AG09319 (cell line): ENCODE measurements at places on chromosomes 3 and 15.

DNA sequence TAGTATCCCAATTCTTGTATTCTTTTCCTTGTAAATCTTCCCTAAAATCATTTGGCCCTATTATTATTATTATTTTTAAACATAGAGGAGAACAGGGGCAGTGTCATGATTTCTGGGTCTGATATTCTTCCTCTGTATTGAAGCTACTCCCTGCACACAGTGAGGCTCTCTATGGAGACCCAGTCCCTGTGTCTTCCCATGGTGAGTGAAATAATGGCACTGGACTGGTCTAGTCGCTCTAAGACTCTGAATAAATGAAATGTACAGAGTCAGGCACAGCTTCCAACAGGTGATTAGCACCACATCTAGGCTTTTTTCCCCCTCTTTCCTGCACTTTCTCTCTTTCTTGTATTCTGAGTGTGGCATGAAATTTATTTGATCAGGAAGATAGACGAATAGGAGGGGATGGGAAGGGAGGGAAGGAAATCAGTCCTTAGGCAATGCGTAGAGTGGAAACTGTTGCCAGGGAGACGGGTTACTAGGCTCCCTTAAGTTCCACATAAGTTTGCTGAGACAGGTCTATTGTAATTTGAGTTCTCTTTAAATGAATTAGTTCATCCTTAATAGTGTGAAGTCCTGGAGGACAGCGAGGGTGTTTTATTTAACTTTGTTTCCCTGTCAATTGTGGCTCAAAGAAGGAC is 49.0 kb upstream of the NDN start:
- DNase-seq: no peak

GRCh38 chr3:72630327-72630968 is 217.8 kb downstream of the SHQ1 start:
- DNase-seq: peak; percentile 53

DNA sequence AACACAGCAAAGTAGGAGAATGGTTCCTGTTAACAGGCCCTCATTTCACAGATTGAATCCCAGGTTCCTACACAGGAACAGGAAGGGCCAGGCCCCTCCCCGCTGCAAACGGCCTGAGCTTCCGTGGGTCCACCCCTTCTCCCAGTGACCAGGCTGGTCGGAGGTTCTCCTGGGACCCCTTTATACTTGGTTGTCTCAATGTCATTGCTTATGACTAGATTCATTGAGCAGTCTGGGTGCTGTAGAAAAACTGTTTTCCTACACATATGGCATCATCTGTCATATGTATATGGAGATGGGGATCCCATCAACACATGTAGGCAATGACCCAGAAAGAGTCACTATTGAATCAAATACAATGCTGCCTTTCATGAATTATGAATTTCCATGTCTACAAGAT is 3.8 kb downstream of the C3orf85 start:
- DNase-seq: no peak

- no peak for DNase-seq
Observed at GRCh38 chr3:14923476-14923875, 23.9 kb upstream of the NR2C2 start.

DNA sequence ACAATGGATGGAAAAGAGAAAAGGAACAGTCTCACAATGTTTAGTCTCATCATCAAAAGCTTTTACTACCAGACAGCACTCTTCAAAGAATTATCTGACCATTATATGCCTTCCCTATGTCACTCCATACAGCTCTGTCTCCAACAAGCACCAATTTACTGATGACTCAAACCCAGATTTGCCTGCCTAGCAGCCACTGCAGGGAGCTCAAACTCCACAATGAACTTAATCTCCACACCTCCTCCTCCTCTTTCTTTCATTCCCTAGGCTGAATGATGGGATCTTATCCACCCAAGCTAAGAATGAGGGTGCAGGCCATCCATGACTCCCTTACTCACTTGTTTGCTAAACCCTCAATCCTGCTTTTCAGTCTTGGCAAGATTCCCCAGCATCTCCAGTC is 45.5 kb downstream of the NBEAL2 start:
- no peak for DNase-seq

DNA sequence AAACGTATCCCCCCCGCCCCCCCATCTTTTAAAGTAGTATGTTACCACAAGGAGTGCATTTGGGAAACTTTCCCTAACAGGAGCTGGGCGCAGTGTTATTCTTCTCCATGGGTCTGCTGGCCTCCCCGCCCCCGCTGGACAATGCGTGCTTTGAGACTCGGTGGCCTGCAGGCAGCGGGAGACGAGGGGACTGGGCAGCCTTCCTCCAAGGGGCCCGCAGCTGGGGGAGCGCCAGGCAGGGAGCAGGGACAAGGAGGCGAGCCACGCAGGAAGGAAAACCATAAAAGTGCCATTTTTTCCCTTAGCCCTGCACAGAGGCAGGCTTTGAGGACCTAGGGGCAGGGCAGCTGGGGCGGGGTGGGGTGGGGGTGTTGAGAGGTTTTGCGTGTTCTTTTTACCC is 14.1 kb downstream of the SOX2 start:
- DNase-seq: no peak

GRCh38 chr15:82909080-82909815 is 43.3 kb downstream of the HOMER2 start:
- DNase-seq: no peak

DNA sequence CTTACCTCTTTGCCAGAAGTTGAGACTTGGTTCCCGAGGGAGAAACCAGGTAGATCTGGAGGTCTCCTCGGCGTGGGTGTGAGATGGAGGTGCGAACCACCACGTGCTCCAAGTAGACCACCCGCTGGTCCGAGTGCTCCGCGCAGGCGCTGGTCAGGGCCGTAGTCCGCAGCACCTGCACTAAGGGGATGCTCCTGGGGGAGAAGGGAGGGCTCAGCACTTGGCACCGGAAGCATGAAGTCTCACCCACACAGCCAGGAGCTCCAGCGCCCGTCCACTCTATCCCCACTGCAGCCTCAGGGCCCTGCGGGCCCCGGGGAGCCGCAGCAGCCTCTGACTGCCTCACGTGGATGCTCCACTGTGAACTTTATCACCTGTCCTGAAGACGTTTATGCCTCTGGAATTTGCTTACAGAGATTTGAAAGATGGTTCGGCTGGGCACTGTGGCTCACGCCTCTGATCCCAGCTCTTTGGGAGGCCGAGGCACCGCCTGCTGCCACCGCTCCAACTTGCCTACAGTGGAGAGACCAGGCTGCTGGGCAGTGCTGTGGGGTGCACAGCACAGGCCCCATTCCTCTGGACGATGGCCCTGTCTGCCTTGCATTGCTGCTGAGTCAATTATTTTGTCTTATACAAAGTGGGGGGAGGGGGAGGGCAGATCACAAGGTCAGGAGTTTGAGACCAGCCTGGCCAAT is 75.4 kb upstream of the SNRPA1 start:
- DNase-seq: no peak
